ENCODE measurements at places on chromosomes 7 and 10. TPM values are rescaled to one million over a fixed set of nuclear protein-coding genes. Genes with fewer than 3 reads are reported as not detected.

FOXP2 gene
- not detected for total RNA-seq

MORN4 gene
- total RNA-seq, result 8.7 TPM

HKDC1 gene
- 12.9 TPM for total RNA-seq

NAPEPLD gene
- 3.7 TPM for total RNA-seq

MMD2 gene
- not detected for total RNA-seq

EZH2 gene
- 24.0 TPM for total RNA-seq

IDI2 gene
- total RNA-seq, result not detected

LLCFC1 gene
- not detected for total RNA-seq

CPA4 gene
- 4.5 TPM for total RNA-seq

DPYSL4 gene
- 19.3 TPM for total RNA-seq

ACHE gene
- total RNA-seq, result 2.6 TPM

CRHR2 gene
- total RNA-seq, result not detected

SVOPL gene
- not detected for total RNA-seq

OR6V1 gene
- not detected for total RNA-seq

CFTR gene
- total RNA-seq, result not detected

THSD7A gene
- total RNA-seq, result 3.3 TPM

PRKCQ gene
- total RNA-seq, result 3.9 TPM

TUBAL3 gene
- total RNA-seq, result 0.33 TPM

CLDN3 gene
- total RNA-seq, result 3.9 TPM

ICA1 gene
- 1.0 TPM for total RNA-seq

HOXA2 gene
- 1.1 TPM for total RNA-seq

KIF11 gene
- total RNA-seq, result 35.8 TPM

SLC18A3 gene
- not detected for total RNA-seq

ANKRD30A gene
- 1.0 TPM for total RNA-seq

NXPH1 gene
- not detected for total RNA-seq

CCAR1 gene
- 59.4 TPM for total RNA-seq

CUBN gene
- total RNA-seq, result 0.01 TPM

FZD1 gene
- total RNA-seq, result 2.2 TPM

EXOC4 gene
- total RNA-seq, result 22.3 TPM

TMEM26 gene
- total RNA-seq, result not detected

KLLN gene
- 0.43 TPM for total RNA-seq

AKR1C4 gene
- 0.32 TPM for total RNA-seq

TMEM213 gene
- total RNA-seq, result not detected

CD36 gene
- total RNA-seq, result 0.19 TPM

OPALIN gene
- not detected for total RNA-seq

C10orf105 gene
- not detected for total RNA-seq

CYP3A7 gene
- not detected for total RNA-seq

TMEM229A gene
- not detected for total RNA-seq
